Activated CD4-positive, alpha-beta T cell treated with anti-CD3 and anti-CD28 coated beads, Interleukin-2, amount 10 ng/mL, durations not matched to agents 24 days and 14 days (primary cell): ENCODE measurements at places on chromosomes 4 and X. TPM values are rescaled to one million over a fixed set of nuclear protein-coding genes. Genes with fewer than 3 reads are reported as not detected.
A peak's percentile ranks its signal among the peaks of the same experiment; 100 is the strongest.

The ING2 gene
- total RNA-seq = 12.4 and 13.5 TPM in 2 replicates

The FRMPD3 gene
- not detected in 2 replicates for total RNA-seq

The RNF175 gene
- not detected in 2 replicates for total RNA-seq

The SRPK3 gene
- total RNA-seq = not detected in 2 replicates

DNA sequence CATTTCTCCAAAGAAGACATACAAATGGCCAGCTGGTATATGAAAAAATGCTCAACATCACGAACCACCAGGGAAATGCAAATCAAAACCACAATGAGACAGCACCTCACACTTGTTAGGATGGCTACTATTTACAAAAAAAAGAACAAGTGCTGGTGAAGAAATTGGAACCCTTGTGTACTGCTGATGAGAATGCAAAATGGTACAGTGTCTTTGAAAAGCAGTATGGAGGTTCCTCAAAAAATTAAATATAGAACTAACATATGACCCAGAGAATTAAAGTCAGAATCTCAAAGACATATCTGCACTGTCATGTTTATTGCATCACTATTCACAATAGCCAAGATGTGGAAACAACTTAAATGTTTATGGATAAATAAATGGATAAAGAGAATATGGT, 20.9 kb downstream of the PAGE4 start:
- DNase-seq = no peak
- peaks cover 5% of the 10 kb centered on the region for H3K27me3 ChIP-seq
- H3K4me3 ChIP-seq = no peak overlapping the region
- H3K36me3 ChIP-seq = no peaks in the 10 kb centered on the region

GRCh38 chr4:82240410-82240809, 133.4 kb downstream of the HNRNPD start:
- no peak overlapping the region for H3K27ac ChIP-seq
- H3K4me3 ChIP-seq = no peak overlapping the region
- no peak for DNase-seq
- no peaks in the 10 kb centered on the region for H3K4me1 ChIP-seq
- H3K36me3 ChIP-seq = no peaks in the 10 kb centered on the region

GRCh38 chrX:110276778-110277177, 41.1 kb downstream of the AMMECR1 start:
- H3K27me3 ChIP-seq = no peaks in the 10 kb centered on the region
- H3K4me3 ChIP-seq = no peak overlapping the region

- peak overlapping the region; percentile 88 for H3K4me3 ChIP-seq
- H3K4me1 ChIP-seq = peaks cover 49% of the 10 kb centered on the region
- H3K27me3 ChIP-seq = no peaks in the 10 kb centered on the region
- H3K36me3 ChIP-seq = peaks cover 38% of the 10 kb centered on the region
- H3K27ac ChIP-seq = peak overlapping the region; percentile 48
- DNase-seq = no peak
Observed at GRCh38 chrX:54180403-54180802, 2.7 kb downstream of the FAM120C start.

- no peak overlapping the region for H3K27ac ChIP-seq
- H3K27me3 ChIP-seq = peaks cover 13% of the 10 kb centered on the region
- no peak for DNase-seq
- no peaks in the 10 kb centered on the region for H3K36me3 ChIP-seq
- H3K4me3 ChIP-seq = no peak overlapping the region
- no peaks in the 10 kb centered on the region for H3K4me1 ChIP-seq
Observed at GRCh38 chr4:68287704-68288392, 42.4 kb upstream of the TMPRSS11B start.

GRCh38 chrX:44536198-44536597, 6.5 kb downstream of the FUNDC1 start:
- no peak overlapping the region for H3K4me3 ChIP-seq
- DNase-seq = no peak
- peaks cover 16% of the 10 kb centered on the region for H3K36me3 ChIP-seq
- no peaks in the 10 kb centered on the region for H3K27me3 ChIP-seq
- H3K27ac ChIP-seq = no peak overlapping the region

GRCh38 chrX:39845233-39845632, 252.5 kb downstream of the BCOR start:
- H3K4me1 ChIP-seq = peaks cover 5% of the 10 kb centered on the region
- DNase-seq = no peak
- H3K27ac ChIP-seq = no peak overlapping the region
- peaks cover 6% of the 10 kb centered on the region for H3K36me3 ChIP-seq
- H3K4me3 ChIP-seq = no peak overlapping the region

GRCh38 chr4:40596522-40596921, 33.1 kb downstream of the RBM47 start:
- H3K4me3 ChIP-seq = no peak overlapping the region
- no peaks in the 10 kb centered on the region for H3K27me3 ChIP-seq
- H3K27ac ChIP-seq = no peak overlapping the region
- DNase-seq = no peak

- H3K27me3 ChIP-seq = no peaks in the 10 kb centered on the region
- H3K27ac ChIP-seq = no peak overlapping the region
- H3K36me3 ChIP-seq = no peaks in the 10 kb centered on the region
- no peaks in the 10 kb centered on the region for H3K4me1 ChIP-seq
Observed at GRCh38 chrX:69493193-69493592, 10.9 kb upstream of the NALF2 start.

GRCh38 chr4:123359449-123360315, 36.9 kb upstream of the SPRY1 start:
- no peaks in the 10 kb centered on the region for H3K4me1 ChIP-seq
- no peaks in the 10 kb centered on the region for H3K27me3 ChIP-seq
- no peak overlapping the region for H3K4me3 ChIP-seq
- H3K36me3 ChIP-seq = no peaks in the 10 kb centered on the region
- H3K27ac ChIP-seq = no peak overlapping the region

- H3K36me3 ChIP-seq = no peaks in the 10 kb centered on the region
- no peak overlapping the region for H3K27ac ChIP-seq
- H3K4me3 ChIP-seq = no peak overlapping the region
- no peak for DNase-seq
Observed at GRCh38 chrX:143095321-143095720, 69.6 kb downstream of the SPANXN4 start.

DNA sequence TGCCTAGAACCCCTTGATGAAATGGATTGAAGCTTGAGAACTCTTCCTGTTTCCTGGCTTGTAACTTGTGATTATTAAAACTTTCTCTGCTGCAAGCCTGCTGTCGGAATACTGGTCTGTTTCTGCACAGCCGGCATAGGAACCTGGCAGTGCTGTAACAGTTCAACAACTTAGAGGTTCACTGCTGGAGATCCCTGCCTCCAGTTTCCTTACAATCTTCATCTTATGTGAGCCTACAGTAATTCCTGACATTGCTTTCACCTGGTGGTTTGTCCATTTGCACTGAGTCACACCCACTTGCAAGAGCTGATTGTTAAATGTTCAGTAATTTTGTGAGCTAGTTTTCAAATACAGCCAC, 1.3 kb upstream of the SEPSECS start:
- peak overlapping the region; percentile 85 for H3K4me3 ChIP-seq
- peaks cover 33% of the 10 kb centered on the region for H3K4me1 ChIP-seq
- H3K36me3 ChIP-seq = peaks cover 30% of the 10 kb centered on the region
- DNase-seq = no peak

DNA sequence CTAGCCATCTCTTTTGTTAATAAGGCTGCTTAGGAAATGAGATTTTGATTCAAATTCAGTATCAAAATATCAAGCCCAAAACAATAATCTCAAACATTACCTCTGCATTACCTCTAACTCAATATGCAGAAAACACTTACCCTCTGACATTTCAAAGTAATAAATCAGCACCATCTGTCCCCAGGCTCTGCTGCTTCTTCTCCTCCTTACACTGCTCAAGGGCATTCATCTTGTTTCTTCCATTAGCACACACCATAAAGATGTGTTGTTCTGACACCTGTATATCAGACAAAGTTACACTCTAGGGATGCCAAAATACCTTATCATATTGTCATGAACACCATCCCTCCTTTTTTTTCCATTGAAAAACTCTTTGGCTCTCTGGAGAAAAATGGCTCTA, 1630.3 kb downstream of the RPA4 start:
- H3K4me3 ChIP-seq = no peak overlapping the region
- DNase-seq = no peak
- H3K4me1 ChIP-seq = no peaks in the 10 kb centered on the region
- no peaks in the 10 kb centered on the region for H3K36me3 ChIP-seq
- H3K27me3 ChIP-seq = no peaks in the 10 kb centered on the region
- no peak overlapping the region for H3K27ac ChIP-seq

DNA sequence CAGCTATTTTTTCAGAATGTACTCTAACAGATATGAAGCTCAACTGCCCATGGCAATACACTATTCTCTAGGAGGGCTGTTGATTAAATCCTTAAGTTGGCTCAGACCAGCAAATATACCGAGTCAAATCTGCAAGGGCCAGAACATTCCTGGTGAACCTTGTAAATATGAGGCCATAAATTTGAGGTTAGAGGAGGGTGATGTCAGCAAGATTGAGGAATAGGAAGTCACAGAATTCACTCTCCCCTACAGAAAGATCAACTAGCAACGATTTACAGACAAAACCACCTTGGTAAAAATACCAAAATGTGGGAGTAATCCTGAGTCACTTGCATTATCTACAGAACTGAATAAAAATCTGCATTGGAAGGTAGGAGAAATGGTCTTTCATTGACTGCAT, 399.3 kb downstream of the GPM6A start:
- DNase-seq = no peak
- H3K36me3 ChIP-seq = no peaks in the 10 kb centered on the region
- no peak overlapping the region for H3K27ac ChIP-seq
- no peak overlapping the region for H3K4me3 ChIP-seq
- H3K4me1 ChIP-seq = no peaks in the 10 kb centered on the region

GRCh38 chr4:119623025-119623424, 5.6 kb downstream of the PDE5A start:
- no peak overlapping the region for H3K4me3 ChIP-seq
- H3K27ac ChIP-seq = no peak overlapping the region
- H3K36me3 ChIP-seq = no peaks in the 10 kb centered on the region
- peaks cover 12% of the 10 kb centered on the region for H3K4me1 ChIP-seq
- DNase-seq = no peak

DNA sequence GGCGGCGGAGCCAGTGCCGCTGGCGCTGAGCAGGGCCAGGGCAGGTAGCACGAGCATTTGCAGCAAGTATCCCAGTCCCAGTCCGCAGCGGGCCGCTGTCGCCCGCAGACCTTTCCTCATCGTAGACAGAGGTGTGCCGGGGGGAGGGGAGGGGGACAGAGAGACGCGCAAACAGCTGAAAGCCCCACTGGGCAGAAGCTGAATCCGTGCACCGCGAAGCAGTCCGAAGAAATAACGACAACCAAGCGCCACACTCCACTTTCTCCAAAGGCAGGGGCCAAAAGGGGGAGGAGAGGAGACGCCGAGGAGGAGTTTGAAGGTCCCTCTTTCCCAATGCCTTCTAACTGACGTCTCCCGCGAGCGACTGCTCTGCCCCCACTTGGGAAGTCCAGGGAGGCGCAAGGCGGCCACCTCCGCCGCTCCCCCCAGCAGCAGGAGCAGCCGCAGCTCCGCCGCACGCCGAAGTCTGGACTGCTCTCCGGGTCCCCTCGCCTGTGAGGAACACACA, at the start of gene UNC5C:
TSS of gene UNC5C (minus strand) at position 236 of the 508 bp plus-strand sequence.
- peak; percentile 58 for DNase-seq
- peak within 1 kb of the TSS; percentile 86 for H3K4me3 ChIP-seq
- peaks cover 60% of the 10 kb centered on the region for H3K27me3 ChIP-seq

DNA sequence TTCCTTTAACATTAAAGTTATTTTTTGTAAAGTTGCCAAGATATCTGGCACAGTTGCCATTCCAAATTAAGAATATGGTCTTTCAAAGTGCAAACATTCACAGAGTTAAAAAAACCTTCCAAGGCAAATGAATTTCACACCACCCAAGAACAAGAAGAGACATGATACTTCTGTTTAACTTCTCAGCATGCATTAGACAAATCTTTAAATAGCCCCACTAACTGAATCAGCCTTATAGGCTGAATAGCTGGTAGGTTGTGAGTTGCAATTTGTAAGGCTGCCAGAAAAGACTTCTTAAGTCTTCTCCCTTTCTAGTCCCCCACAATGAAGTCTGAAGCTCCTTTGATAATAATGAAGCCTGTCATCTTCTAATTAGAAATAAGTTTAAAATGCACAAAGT, 95.6 kb downstream of the MAPK10 start:
- no peaks in the 10 kb centered on the region for H3K4me1 ChIP-seq
- no peak for DNase-seq
- no peak overlapping the region for H3K4me3 ChIP-seq
- H3K36me3 ChIP-seq = no peaks in the 10 kb centered on the region

DNA sequence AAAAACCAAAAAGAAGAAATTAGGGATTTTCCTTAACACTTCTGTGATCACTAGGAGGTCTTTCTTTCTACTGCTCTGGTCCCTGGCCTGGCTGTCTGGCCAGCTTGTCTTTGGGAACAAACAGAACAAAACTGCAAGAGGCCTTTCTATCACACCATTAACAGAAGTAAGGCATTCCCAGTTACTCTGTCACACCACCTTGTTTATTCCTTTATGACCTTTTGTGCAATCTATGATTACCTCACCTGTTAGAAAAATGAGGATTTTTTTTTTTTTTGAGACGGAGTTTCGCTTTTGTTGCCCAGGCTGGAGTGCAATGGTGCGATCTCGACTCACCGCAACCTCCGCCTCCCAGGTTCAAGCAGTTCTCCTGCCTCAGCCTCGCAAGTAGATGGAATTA, 3.0 kb downstream of the METAP1 start:
- peaks cover 8% of the 10 kb centered on the region for H3K36me3 ChIP-seq
- H3K27ac ChIP-seq = no peak overlapping the region
- DNase-seq = peak; percentile 43
- H3K27me3 ChIP-seq = no peaks in the 10 kb centered on the region
- no peak overlapping the region for H3K4me3 ChIP-seq
- peaks cover 39% of the 10 kb centered on the region for H3K4me1 ChIP-seq

GRCh38 chrX:28585767-28586166, 1.5 kb upstream of the IL1RAPL1 start:
- peaks cover 2% of the 10 kb centered on the region for H3K27me3 ChIP-seq
- no peak overlapping the region for H3K4me3 ChIP-seq
- H3K27ac ChIP-seq = no peak overlapping the region
- no peak for DNase-seq
- no peaks in the 10 kb centered on the region for H3K36me3 ChIP-seq

DNA sequence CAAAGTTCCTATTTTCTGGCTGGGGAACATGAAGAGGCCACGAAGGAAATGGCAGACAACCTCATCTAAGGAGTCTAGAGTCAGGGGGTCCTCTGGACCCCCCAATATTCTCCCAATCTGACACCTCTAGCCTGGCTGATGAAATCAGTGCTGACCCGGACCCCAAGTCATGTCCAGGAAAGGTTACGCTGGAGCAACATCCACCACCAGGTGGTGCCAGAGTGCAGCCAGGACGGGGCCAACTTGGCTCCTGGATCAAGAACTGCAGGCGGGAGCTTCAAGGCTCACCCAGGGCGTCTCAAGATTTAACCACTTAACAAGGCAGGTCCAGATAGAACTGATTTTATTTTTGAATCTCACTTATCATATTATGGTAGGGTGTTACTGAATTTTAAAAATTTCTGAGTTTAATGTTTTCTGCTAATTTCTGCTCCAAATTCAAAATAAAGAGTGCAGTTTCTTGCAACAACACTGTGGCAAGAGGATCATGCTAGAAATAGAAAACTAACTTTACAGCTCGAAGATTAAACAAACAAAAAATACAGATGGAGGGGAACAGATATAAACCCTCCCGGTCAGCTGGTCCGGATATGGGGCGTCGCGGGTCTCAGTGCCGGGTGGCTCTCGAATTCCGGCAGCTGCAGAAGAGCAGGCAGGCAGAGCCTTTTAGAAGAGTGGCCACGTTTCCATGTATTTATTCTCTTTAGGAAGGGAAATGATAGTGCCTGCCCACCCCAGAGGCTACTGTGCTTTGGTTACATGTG, 135.5 kb downstream of the AFAP1 start:
- H3K4me3 ChIP-seq = no peak overlapping the region
- peak; percentile 94 for DNase-seq
- peaks cover 23% of the 10 kb centered on the region for H3K36me3 ChIP-seq
- H3K27ac ChIP-seq = no peak overlapping the region
- peaks cover 13% of the 10 kb centered on the region for H3K4me1 ChIP-seq
- H3K27me3 ChIP-seq = no peaks in the 10 kb centered on the region
